Bladder microvascular endothelial cell (primary cell): ENCODE measurements at places on chromosomes 1 and 21. TPM values are rescaled to one million over a fixed set of nuclear protein-coding genes. Genes with fewer than 3 reads are reported as not detected.

Gene CDC20
- total RNA-seq = 29.1 and 66.4 TPM in 2 replicates

Gene CFHR2
- total RNA-seq = not detected in 2 replicates

Gene SLC5A9
- total RNA-seq = not detected in 2 replicates

Gene KCNE2
- not detected in 2 replicates for total RNA-seq

Gene TNNT2
- not detected in 2 replicates for total RNA-seq

Gene COL6A2
- 6.5 and 10.8 TPM in 2 replicates for total RNA-seq

Gene FBXO44
- 6.8 and 9.6 TPM in 2 replicates for total RNA-seq

Gene DNAH14
- total RNA-seq = 5.0 and 8.6 TPM in 2 replicates

Gene TNFRSF4
- 2.1 and 7.7 TPM in 2 replicates for total RNA-seq

Gene KIF26B
- under 0.01 and 1.6 TPM in 2 replicates for total RNA-seq

Gene RAVER2
- 5.4 and 9.2 TPM in 2 replicates for total RNA-seq

Gene PTCH2
- 0.06 TPM in 1 of 2 replicates, not detected in the other for total RNA-seq

Gene CADM3
- under 0.01 and 0.06 TPM in 2 replicates for total RNA-seq

Gene AGL
- total RNA-seq = 7.0 and 13.2 TPM in 2 replicates

Gene CD1B
- total RNA-seq = not detected in 2 replicates

Gene S100A8
- total RNA-seq = not detected in 2 replicates

Gene TFF2
- not detected in 2 replicates for total RNA-seq

Gene PALMD
- 77.9 and 111 TPM in 2 replicates for total RNA-seq

Gene FHAD1
- 0.16 and 0.19 TPM in 2 replicates for total RNA-seq

Gene CYP4A11
- total RNA-seq = not detected in 2 replicates

Gene RSPH1
- total RNA-seq = not detected in 2 replicates

Gene PDE4B
- total RNA-seq = 35.1 and 132 TPM in 2 replicates

Gene DCST2
- under 0.01 and 0.13 TPM in 2 replicates for total RNA-seq

Gene HES5
- under 0.01 TPM in 1 of 2 replicates, not detected in the other for total RNA-seq

Gene FAM177B
- total RNA-seq = not detected in 2 replicates

Gene TNFRSF18
- 1.0 TPM in 1 of 2 replicates, not detected in the other for total RNA-seq

Gene KRTAP10-1
- total RNA-seq = not detected in 2 replicates

Gene CACHD1
- 4.5 and 12.2 TPM in 2 replicates for total RNA-seq

Gene PARP1
- total RNA-seq = 86.3 and 159 TPM in 2 replicates

Gene TRIM46
- total RNA-seq = 1.6 and 4.5 TPM in 2 replicates

Gene NTNG1
- total RNA-seq = 0.32 and 2.6 TPM in 2 replicates

Gene GRIK1
- total RNA-seq = not detected in 2 replicates

Gene LRRC7
- under 0.01 and 0.19 TPM in 2 replicates for total RNA-seq

Gene CYP4Z1
- 0.19 TPM in 1 of 2 replicates, not detected in the other for total RNA-seq

Gene SLAMF7
- total RNA-seq = not detected in 2 replicates
